Cerebellum (tissue), 4 donors: ENCODE measurements at places on chromosomes 4 and X. TPM values are rescaled to one million over a fixed set of nuclear protein-coding genes. Genes with fewer than 3 reads are reported as not detected.

GRCh38 chr4:114494246-114494803 is 104.3 kb upstream of the UGT8 start:
- DNase-seq = no peak

FGFBP1 gene
- total RNA-seq = not detected

DNA sequence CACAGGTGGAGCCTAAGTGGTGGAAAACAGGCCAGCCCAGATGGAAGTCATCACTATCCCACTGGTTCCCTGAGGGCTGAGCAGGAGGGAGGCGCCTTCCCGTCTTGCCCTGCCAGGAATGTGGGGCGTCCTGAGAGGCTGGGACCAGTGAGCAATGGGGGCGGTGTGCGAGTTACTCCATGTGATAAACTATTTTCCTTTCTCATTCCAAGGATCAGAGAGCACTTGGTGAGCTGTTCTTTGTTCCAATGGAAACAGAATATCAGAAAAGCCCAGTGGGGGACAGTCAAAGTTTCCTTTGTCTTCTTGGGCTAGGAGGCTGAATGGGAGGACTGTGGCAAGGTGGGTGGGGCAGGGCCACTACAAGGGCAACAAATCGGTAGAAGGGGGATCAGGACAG is 86.2 kb downstream of the NHSL2 start:
- DNase-seq = no peak

- DNase-seq = no peak
Observed at GRCh38 chr4:183142571-183143550, 43.8 kb downstream of the WWC2 start.

XKRX gene
- 0.27 TPM for total RNA-seq

- no peak for DNase-seq
Observed at GRCh38 chr4:181951265-181951664, 291.9 kb upstream of the TENM3 start.

DNA sequence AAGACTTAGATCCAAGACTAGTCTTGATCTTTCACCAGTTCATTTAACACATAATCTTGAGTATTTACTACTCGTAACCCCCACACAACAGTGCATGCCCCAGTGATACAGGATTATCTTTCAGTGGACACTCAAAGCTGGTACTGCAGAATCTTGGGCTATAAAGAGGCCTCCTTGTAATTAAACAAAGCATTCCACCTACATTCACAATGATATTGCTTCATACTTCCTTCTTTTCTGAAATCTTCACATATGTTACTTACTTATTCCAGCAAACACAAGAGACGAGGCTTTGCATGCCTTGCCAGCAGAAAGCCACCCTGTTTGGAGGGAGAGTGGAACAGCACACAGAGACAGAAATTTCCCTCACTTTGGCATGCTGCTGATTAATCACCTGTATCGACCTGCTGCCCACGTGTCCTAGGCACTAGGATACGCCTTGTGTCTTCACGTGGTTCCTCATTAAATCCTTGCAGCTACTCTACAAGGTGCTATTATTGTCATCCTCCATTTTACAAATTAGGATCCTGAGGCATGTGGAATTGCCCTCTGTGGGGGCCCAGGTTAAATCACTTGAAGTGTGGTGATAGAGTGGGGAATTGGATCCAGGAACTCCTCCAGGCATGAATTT is 77.3 kb downstream of the FAM184B start:
- no peak for DNase-seq

C4orf33 gene
- total RNA-seq = 14.0 TPM

GRCh38 chr4:123597586-123597985 is 201.0 kb downstream of the SPRY1 start:
- DNase-seq = no peak

GRCh38 chr4:22496165-22496813 is 19.6 kb downstream of the ADGRA3 start:
- DNase-seq = no peak
